ENCODE measurements at places on chromosomes 7 and 10. TPM values are rescaled to one million over a fixed set of nuclear protein-coding genes. Genes with fewer than 3 reads are reported as not detected.

Gene SPDYE8
- total RNA-seq, result not detected

Gene TRIM74
- total RNA-seq, result 0.15 TPM

Gene RRP12
- total RNA-seq, result 56.6 TPM

Gene MCM10
- 40.7 TPM for total RNA-seq

Gene CACNA2D1
- total RNA-seq, result 33.3 TPM

Gene CACNB2
- total RNA-seq, result 4.4 TPM

Gene TRPV5
- not detected for total RNA-seq

Gene PPP1R17
- total RNA-seq, result 2.6 TPM

Gene NYAP1
- total RNA-seq, result 7.6 TPM

Gene DMBT1
- 0.09 TPM for total RNA-seq

Gene GJD4
- not detected for total RNA-seq

Gene CFTR
- 0.89 TPM for total RNA-seq

Gene GRID2IP
- 3.0 TPM for total RNA-seq

Gene CAMK2B
- 0.44 TPM for total RNA-seq

Gene C10orf67
- total RNA-seq, result not detected

Gene CABCOCO1
- total RNA-seq, result not detected

Gene AKR1C3
- total RNA-seq, result 9.0 TPM

Gene FGL2
- total RNA-seq, result not detected

Gene ASIC3
- 5.5 TPM for total RNA-seq

Gene PDGFA
- 114 TPM for total RNA-seq

Gene TMEM213
- total RNA-seq, result 0.11 TPM

Gene NUPR2
- not detected for total RNA-seq

Gene EVX1
- total RNA-seq, result not detected

Gene GRB10
- total RNA-seq, result 66.0 TPM

Gene LFNG
- total RNA-seq, result 24.1 TPM

Gene XRCC2
- total RNA-seq, result 21.2 TPM

Gene CUZD1
- 3.8 TPM for total RNA-seq

Gene YWHAG
- 192 TPM for total RNA-seq
